ENCODE measurements at places on chromosomes 4 and X.

DNA sequence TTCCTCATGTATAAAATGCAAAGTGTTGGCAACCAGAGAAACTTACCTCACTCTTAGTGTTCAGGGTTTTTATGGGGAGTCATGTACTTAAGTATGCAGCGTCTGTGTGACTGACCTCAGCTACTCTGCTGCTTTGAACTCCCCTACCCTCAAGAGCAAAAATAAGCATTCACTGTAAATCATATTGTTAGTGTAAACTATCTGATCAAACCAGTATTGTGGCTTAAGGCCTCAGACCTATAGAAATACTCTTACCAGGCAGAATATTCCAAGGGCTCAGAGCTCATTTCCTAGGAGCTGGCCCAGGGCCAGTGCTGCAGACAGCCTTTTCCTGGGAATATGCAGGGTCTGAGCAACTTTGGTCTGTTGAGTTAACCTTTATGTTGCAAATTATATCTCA is 453.1 kb downstream of the CCSER1 start:
- no peak for DNase-seq

DNA sequence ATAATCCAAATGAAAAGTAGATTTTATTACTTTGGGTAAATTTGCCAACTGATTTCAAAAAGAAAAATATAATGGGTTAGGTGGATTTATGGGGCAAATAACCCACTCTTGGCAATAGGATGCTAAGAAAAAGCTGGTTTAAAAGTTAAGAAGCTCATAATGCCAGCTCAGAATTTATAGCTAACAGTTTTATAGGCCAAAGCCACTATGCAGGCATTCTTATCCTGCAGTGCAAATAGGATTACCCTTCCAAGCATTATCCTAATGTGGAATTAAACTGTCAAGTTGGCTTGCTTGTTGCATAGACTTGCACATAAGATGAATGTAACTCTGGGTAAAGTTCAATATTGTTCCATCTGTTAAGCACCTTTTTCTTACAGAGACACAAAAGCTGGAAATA is 703.0 kb downstream of the PCDH18 start:
- no peak for DNase-seq

DNA sequence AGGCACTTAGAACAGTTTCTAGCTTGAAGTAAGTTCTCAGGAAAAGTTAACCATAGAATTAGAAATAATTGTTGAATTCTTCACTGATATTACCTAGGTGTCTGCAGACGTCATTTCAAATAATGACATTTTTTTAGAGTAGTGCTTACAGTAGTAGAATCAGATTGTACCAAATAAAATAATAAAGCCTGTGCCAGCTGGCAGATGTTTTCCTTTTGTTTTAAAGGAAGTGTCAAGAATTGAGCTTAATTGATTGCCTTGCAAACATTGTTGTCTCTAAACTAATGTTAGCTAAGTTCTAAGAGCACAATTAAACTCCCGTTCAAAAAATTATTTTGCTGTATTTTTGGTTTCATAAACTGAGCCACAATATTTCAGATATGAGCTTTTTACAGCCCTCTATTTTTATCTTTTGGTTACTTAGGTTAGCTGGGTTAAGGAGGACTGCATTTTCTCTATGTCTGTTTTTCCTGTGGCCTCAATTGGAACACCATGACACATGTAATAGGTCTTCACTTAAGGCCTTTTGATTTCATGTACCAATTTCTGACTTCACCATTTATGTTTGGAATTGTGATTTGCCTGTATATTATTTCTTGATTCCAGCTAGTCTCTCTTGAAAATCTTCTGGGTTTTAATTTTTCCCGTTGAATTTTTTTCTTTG is 64.2 kb downstream of the DCUN1D4 start:
- DNase-seq = no peak

DNA sequence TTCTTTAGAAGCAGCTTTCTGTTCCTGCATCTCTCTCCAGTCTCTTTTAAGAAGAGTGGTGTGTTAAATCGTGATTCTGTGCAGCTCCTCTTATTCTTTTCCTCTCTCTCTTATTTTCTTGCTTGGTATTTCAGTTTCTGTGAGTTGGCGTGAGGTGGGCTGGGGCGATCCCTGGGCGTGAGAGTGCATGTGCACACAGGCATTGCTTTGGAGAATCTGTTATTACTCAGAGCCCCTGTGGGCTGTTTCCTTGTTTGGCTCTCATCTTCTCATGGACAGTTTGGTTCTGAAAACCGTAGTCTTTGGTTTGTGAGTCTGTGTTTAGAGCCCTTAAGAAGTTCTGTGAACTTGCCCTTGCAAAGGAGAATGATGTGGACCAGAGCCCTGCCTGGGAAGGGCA is 97.2 kb upstream of the CLNK start:
- no peak for DNase-seq

DNA sequence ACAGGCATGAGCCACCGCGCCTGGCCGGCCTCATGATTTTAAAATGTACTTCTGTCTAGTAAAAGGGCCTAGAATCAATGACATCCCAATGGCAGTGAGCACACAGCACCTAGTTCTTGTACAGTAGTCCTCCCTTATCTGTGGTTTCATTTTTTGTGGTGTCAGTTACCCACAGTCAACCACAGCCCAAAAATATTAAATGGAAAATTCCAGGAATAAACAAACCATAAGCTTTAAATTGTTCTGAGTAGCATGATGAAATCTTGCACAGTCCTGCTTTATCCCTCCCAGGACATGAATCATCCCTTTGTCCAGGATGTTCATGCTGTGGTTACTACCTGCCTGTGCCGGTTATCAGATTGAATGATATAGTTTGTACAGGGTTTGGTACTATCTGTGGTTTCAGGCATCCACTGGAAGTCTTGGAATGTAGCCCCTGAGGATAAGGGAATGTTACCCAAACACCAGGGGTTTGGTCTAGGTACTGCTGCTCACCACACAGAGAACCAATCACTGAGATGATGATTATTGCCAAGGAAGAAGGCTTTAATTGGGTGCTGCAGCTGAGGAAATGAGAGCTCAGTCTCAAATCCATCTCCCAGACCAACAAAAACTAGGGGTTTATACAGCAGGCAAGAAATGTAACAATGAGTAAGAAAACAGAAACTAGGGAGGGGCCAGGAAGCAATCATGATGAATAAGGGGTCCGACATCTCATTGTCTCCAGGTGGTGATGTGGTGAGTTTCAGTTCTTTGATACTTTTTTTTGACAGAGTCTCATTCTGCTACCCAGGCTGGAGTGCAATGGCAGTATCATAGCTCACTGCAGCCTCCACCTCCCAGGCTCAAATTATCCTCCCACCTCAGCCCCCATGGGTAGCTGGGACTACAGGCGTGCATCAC is 16.2 kb upstream of the FHL1 start:
- no peak for DNase-seq

- DNase-seq = no peak
These were observed 63.3 kb downstream of the GALNT7 start for GRCh38 chr4:173231916-173232315.

DNA sequence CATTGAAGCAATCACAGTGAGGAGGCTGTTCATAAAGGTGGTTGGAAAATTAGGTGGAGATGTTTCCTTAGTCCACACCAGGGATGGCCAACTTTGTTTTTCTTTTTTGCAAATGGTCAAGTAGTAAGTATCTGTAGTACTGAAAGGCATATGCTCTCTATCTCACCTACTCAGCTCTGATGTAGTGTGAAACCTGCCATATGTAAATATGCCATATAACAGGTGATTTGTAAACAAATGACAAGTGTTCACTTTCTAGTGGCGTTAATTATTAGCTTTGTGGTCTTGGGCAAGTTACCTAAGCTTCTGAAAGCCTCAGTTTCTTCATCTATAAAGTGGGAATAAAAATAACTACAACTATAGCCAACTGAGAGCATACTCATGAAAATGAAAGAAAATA is 421.4 kb upstream of the LCORL start:
- DNase-seq = no peak

DNA sequence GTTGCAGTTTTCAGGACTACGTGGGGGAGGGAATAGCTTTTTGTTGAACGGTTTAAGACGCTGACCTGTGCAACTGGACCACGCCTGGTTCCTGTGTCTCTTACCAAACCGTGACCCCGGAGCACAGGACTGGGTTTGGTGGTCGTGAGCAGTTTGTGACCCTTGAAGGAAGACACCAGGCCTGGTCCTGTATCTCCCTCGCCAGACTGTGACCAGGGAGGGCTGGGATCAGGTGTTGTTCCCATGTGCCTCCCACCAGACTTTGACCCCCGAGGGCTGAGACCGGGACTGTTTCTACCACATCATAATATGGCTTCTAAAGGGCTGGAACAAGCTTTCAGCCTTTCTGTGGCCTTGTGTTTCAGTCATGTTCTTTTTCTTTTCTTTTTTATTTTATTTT is 683 bp downstream of the EBP start:
- no peak for DNase-seq

DNA sequence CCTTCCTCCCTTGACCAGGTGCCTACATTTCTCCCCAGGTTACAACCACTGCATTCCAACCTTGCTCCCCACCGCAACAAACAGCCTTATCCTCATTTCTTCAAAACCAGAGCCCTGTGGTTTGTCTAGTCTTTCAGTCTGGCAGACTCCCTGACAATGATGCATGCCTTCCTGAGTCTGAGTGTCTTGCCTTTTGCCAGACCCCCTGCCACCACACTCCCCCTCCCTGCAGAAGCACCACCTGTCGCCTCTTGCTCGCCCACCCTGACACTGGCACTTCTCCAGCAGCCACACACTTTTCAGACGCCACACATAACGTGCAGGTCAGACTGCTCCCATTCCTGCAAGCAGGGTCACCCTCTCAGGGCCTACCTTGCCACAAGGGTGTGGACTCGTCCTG is 349.2 kb upstream of the NOCT start:
- DNase-seq = no peak

- no peak for DNase-seq
These were observed 98.8 kb downstream of the ANXA3 start for GRCh38 chr4:78650106-78651024.

- no peak for DNase-seq
These were observed 47.5 kb downstream of the SEPTIN11 start for GRCh38 chr4:76997077-76997476.

- no peak for DNase-seq
These were observed 999 bp upstream of the KLHL15 start for GRCh38 chrX:24027985-24028384.

DNA sequence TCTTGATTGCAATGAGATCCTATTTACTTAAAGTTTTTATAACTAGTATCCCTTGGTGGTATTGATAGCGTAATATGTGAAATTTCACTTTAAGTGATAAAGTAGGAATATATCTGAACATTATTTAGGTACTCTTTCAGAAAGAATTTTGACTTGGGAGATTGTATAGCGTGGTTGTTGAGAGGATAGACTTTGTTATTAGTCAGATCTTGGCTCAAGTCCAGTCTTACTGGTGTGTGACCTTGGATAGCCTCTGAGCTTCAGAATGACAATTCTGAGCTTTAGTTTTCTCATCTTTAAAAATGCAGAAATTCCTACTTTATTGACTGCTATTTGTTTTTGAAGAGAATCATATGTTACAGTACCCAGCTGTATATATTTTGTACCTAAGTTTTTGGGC is 32.6 kb downstream of the DCK start:
- no peak for DNase-seq

DNA sequence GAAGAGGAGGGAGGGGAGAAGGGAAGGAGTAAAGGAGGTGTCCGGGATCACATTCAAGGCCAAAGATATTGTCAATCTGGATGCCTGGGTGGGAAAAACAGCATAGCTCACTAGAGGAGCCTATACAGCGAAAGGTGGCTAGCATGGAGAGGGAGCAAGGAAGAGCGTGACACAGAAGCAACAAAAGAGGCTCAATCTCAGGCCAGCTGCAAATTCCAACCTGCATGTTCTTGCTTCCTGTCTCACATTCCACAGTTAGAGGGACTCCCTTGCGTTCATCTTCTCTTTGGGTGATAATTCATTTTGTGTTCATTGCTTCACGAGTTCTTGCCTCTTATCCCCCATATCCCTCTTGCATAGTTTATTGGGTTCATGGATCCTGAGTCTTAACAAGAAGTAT is 3.0 kb upstream of the CLNK start:
- DNase-seq = no peak

DNA sequence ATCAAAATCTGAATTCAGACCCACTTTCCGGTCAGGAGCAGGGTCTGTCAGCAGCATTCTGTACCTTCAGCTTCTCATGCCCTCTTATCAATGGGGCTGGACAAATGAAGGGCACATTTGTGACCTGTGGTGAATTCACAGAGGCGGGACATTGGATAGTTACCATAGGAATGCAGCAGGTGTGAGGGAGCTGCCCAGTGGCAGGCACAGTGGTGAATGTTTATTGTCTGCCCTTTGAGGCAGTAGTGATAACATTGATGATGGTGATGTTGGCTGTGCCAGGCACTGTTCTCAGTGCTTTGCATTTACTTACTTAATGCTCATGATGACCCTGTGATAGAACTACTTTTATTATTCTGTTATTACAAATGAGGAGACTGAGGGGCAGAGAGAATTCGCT is 101.2 kb upstream of the KIT start:
- no peak for DNase-seq

- DNase-seq = no peak
These were observed 248.1 kb upstream of the PPARGC1A start for GRCh38 chr4:24137671-24138601.

DNA sequence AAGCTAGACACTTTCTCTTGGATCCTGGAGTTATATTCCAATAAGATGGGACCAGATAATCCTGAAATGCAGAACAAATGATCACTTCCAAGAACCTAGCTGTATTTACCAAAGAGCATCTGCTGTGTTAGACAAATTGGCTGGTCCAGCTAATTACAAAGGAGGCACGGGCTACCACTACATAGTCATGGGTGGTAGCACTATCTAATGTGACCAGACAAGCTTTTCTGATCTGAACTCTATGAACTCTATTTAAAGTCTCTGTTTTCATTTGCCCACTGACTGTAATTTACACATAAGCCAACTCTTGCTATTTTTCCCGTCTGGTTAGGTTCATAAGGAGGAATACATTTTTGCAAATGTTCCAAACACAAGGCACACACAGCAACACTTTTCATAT is 34.6 kb downstream of the LNX1 start:
- no peak for DNase-seq

DNA sequence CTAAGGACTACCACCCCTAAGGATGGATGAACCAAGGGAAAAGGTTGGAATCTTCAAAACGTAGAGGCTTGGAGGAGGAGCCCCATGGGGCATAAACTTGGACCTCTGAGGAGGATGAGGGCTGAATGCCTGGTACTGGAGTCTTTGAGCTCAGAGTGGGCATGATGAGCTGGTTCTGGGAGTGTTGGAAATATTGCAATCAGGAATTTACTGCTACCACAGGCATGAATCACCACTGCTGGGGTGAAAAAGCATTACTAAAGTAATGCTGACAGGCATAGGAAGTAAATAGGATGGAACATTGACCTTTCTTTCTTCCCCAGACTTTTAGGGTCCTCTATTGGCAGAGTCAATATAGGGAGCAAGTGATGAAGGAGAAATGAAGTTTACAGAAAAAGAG is 105.8 kb upstream of the RPS6KA3 start:
- no peak for DNase-seq

GRCh38 chr4:159269956-159270355 is 167.1 kb downstream of the RAPGEF2 start:
- no peak for DNase-seq

DNA sequence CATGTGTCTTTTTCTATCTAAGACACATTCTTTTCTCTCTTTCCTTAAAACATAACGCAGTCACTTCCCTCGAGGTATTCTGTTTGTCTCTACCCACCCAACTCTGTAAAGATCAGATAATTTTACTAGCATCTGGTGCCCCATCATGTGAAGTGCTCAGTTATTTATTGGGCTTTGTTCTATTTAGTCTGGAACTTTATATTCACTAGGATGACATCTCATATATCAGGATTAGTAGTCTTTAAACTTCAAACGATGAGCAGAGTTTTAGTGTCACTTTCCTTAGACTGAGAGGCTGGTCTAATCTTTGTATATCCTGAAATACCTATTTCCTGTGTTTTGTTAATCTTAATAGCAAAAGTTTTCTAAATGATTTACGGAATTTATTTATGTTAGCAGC is 445.5 kb upstream of the NDST3 start:
- DNase-seq = no peak
